Stimulated activated CD8-positive, alpha-beta memory T cell treated with anti-CD3 and anti-CD28 coated beads, Interleukin-4, amount 100 ng/mL, for 24 hours (primary cell): ENCODE measurements at places on chromosomes 1 and 21.

GRCh38 chr1:12177156-12177998 is 10.6 kb downstream of the TNFRSF1B start:
- DNase-seq = no peak

DNA sequence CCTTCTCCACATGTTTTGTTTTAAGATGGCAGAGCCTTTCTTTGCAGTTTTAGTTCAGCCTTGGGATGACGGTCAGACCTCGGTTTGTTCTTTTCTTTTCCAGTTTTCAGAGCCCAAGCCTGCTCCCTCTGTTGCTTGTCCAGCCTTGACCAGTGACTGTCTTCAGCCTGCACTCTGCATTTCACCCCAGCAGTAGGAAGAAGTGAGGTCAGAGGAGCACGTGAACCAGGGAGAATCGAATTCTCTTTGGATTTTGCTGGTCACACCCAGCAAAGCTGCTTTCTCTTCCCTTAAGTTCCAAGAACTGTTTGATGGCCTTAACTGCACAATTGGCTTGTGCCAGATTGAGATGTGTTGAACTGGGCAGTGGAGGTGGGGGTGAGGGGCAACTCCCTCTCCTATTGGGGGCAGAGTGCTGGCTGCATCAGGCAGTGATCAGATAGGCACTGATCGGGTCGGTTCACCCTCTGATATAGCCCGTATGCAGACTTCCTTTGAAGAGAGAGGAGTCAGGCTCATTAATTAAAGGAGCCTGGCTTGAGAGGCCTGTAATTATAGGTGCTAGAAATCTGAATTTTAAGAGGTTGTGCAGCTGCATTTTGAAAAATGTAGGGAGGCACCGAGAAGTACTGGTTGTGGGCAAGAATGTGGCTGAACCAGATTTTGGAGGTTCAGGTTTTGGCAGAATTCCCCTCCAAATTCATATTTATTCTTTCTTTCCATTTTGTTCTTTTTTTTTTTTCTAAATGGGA is 42.4 kb downstream of the PEX14 start:
- no peak for DNase-seq

GRCh38 chr1:36520771-36521420 is 38.2 kb upstream of the CSF3R start:
- no peak for DNase-seq

DNA sequence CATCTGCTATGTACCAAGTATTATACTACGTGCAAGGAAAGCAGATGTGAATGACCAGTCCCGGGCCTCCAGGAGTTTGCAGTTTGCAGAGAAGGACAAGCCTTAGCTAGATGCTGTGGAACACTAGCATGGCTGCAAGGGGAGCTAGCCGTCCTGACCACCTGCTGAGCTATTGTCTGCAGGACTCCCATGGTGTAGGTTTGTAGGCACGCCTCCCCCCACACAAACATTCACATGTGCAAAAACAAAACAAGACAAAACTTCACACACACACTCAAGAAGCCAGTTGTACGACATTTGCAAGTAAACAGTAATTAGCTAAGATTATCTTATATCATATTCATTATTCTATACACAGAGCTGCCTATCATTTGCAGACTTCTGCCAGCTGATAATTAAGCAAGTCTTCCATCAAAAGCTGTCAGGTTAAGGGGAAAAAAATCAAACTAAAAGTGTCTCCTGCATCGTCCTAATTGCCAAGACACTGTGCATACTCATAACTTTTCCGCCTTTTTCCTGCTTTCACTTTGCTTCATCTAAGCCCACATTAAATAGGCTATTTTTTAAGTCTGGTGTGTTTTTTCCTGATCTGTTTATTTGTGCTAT is 10.7 kb upstream of the HNRNPU start:
- no peak for DNase-seq

GRCh38 chr1:89143484-89143883 is 17.6 kb upstream of the GBP2 start:
- DNase-seq = no peak

DNA sequence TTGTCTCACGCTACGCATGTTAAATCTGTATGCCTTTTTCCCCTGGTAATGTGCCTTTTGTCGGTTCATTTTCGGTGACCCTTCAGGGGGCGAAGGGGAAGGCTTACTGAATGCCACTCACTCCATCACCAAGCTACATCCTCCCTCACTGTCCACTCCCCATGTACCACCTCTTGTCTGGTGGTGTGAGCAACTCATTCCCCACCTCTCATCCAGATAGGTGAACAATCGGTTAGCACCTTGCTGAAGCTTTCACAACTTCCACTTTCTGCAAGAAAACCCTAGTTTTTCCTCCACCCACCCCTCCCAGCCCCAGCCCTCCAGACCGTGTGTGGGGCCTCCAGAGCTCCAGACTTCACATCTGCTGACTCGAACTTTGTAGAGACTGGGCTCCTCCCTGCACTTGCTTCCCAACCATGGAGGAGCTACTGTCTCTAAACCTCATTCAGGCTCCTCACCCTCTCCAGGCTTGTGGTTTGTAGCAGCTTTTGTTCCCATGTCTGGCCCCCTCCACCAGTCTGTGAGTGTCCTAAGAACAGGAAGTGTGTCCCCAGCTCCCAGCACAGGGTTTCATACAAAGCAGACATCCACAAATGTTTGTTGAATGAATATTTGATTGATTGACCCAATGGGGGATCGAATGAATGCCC is 48.4 kb upstream of the RUNX3 start:
- DNase-seq = no peak

- no peak for DNase-seq
Measured at GRCh38 chr1:1556505-1556904, 16.1 kb upstream of the TMEM240 start.

- no peak for DNase-seq
Measured at GRCh38 chr1:171137580-171137979, 46.9 kb downstream of the FMO3 start.

DNA sequence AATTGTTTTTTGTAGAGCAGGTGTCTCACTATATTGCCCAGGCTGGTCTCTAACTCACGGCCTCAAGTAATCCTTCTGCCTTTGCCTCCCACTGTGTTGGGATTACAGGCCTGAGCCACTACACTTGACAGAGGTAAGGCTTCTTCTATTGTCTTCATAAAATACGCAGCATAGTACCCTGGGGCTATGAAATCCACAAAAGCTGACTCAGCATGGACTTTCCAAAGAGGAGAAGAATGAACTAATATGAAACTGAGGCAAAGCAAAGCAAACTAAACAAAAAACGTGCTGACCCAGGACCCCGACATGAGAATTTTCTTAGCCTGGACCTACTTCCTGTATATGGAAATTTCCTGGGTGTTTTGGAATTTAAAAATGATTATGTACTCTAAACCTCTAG is 18.5 kb upstream of the ATP13A2 start:
- no peak for DNase-seq

DNA sequence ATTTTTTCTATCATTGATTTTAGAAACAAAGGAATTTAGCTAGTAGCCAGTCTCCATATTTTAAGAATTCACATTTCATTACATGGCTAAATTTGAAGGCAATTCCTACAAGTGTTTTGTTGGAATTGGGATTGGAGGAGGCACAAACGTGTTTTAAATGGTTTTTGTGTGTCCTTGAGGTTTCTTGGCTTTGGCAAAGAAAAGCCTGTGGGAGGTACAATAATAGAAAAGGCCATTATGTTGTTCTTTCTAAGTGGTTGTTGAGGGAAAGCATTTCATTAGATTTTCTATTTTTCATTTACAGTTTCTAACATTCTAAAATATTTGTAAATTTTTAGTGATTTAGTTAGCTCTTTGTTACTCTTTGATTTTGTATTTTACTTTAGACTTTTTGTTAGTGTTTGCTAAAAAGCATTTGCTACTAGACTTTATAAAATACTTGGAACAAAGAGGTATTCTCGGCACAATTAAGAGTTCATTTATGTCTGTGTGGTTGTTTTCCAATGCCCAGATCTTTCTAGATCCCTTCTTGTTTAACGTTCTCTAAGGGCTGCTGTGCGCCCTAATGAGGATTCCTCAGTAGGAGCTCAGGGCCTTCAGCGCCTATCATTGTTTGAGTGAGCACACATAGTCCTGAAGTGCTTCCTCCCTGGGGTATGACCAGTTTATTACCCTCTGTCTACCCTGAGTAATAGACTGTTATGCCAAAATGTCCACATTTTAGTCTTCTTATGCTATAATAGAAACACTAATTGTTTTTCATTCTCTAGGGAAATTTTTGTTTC is 70.0 kb upstream of the KIAA1614 start:
- no peak for DNase-seq

- no peak for DNase-seq
Measured at GRCh38 chr21:27817902-27818623, 851.2 kb upstream of the ADAMTS5 start.
